ENCODE measurements at places on chromosomes 4 and X.

GRCh38 chr4:22667332-22667940 is 25.3 kb upstream of the GBA3 start:
- no peak for DNase-seq

DNA sequence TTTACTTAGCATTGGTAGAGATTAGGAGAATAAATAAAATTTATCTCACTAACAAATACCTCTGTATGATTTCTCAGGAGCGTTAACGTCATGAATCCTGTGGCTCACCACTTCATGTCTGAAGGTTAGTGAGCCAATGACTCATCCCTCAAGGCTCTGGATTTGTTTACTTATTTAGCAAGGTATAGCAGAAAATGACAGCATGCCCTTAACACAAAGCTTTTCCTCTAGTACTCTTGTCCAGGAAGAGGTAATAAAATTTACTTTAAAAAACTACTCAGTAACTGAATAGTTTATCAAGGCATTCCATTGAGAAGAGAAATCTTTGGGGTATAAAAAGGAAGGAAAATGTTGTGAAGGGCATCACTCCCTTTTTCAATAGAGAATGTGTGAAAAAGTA is 823.8 kb downstream of the CCSER1 start:
- DNase-seq: no peak

DNA sequence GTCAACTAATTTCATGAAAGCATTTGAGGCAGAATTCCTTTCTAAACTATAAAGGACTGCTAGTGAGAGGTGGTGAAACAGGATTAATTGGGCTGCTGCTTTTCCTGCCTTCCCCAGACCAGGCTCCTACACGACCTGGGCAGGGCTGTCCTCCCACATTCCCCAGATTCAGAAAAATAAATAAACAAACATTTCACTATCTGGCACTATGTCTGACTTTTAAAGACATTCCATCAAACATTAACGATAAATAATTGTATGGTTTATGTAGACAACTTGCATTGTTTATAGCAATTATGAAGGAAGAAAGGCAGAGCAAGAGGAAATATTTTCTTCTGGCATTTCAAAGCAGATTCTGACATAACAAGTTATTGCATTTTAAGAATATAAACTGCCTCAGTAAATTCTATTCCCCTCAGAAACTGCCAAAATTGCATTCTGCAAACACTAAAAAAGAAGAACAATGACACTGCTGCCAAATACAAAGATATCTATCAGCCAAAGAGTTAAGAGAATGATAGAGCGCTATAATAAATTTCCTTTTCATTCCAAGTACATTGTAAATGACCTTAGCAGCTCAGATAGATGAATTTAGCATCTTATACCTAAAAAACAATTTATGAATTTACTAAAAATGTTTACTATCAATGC is 214.7 kb upstream of the INTU start:
- DNase-seq: no peak

DNA sequence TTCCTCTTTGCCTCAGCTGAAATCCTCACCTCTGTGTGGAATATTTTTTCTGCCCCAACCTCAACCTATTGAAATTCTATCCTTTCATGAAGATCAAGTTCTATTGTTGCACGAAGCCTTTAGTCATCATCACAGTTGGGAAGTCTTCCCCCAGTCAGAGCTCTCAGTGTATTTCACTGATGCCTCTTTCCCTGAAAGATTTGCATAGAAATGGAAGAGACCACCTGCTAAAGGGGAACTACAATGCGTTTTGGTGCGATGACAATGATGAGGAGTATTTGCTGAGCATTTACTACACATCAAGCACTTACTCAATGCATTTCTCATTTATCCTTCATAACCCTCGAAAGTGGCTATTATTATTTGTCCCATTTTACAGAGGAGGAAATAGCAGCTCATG is 151.2 kb upstream of the KLF3 start:
- DNase-seq: no peak

DNA sequence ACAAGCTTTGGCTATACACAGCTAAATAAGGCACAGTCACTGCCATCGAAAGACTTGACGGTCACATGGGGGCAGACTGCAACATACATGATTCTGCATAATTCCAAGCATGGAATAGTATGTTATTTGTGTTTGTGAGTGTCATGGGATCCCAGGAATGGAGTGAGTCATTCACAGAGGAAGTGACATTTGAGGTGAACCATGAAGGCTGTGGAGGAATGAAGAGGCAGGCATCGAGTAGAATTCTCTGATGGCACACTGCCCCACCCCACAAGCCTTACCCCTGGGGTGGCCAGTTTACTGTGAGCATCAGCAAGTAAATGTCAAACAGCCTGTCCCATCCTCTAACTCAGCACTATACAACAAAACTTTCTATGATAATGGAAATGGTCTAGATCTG is 619.7 kb downstream of the MID1IP1 start:
- DNase-seq: no peak

DNA sequence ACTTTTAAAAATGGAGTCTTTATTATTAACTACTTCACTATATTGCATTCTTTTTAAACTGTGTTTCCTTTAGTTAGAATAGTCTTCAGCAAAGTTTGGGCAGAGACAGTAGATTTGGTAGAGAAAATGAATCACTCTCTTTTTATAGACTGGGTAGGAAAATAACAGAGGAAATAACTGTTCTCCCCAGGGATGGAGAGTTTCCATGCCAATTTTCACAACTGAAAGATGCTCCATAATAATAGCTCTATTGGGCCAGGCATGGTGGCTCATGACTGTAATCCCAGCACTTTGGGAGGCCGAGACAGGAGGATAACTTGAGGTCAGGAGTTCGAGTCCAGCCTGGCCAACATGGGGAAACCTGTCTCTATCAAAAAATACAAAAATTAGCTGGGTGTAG is 13.1 kb downstream of the HSD17B13 start:
- DNase-seq: peak; percentile 21

- peak; percentile 12 for DNase-seq
Measured at GRCh38 chr4:154497889-154498288, 6.3 kb upstream of the DCHS2 start.

- no peak for DNase-seq
Measured at GRCh38 chr4:70687392-70687791, 940 bp upstream of the UTP3 start.

DNA sequence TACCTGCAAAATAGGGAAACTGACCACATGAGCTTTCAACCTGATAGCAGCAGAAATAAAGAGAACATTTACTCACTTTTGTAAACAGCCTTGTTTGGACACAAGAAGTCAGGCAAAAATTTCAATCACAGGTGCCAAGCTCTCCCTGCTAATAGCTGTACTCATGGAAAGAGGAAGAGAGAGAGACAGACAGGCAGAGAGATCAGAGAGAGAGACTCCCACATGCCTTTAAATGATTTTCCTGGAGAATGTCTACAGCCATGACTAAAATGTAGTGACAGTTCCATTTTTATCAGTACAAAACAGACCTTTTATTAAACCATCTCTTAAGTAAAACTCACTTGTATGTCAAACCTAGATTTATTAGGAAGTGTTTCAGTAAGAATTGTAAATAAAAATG is 752.9 kb downstream of the TRAM1L1 start:
- no peak for DNase-seq

GRCh38 chr4:132132433-132132832 is 1016.7 kb upstream of the PCDH10 start:
- DNase-seq: no peak

DNA sequence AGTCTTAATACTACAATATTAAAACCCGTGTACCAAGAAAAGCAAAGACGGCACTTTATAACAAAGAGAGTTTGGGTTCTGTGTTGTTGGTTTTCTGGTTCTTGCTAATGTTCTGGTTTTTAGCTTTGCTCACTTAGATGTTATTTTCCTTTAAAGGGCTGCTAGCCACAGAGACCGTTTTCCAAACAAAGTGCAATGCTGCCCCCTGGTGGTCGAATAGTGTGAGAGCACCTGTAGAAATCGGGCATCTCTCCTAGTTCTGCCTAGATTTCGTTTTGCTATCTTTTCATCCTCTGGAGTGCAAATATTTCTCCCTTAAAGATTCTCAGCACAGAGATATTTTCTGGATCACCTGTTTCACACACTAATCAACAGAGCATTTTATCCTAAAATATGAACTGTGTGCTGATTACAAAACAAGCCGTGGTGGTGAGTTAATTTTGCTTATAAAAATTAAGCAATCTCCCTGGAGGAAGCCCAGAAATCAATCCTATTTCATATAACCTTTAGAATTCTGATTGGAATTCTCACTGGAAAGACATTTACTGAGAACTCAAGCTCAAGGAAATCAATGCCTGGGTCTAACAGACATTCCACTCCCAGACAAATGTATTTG is 334.5 kb upstream of the NOCT start:
- peak; percentile 44 for DNase-seq

DNA sequence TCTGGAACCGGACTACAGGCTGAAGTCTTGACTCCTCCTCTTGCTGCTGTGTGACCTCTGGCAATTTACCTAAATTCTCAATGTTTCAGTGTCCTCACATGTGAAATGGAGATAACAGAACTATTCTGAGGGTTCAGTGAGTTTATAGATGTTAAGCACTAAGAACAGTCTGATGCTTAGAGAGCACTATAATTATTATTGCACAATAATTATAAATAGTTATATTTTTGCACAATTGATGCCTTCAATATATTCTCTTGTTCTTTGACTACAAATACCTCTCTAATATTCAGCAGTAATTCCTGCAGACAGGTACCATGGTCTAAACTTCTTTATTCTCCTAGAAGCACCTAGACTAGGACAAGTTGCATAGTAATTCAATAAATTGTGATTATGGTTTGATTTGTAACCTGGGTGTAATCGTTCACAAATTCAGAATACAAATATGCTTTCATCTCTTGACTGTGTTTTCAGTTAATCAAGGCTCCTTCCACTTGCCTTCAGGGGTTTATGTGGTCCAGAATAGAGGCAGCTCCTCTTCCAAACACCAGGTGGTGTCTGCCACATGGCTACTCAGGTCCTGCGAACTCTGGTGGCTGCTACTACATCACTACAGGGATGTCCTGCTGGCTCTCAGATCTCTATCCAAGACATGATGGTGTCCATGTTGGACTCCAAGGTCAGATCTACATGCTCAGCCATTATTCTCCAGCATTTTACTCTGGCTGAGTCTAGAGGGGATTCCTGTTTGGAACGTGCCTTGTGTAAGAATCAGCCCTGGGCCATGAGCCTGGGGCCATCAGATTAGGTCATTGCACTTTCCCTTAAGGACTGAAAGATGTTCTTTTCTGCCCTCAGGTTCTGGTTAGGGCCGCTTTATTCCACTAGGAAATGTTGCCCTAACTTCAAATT is 103.4 kb downstream of the QRFPR start:
- DNase-seq: no peak

- DNase-seq: no peak
Measured at GRCh38 chr4:7906171-7906701, 33.4 kb downstream of the AFAP1 start.

DNA sequence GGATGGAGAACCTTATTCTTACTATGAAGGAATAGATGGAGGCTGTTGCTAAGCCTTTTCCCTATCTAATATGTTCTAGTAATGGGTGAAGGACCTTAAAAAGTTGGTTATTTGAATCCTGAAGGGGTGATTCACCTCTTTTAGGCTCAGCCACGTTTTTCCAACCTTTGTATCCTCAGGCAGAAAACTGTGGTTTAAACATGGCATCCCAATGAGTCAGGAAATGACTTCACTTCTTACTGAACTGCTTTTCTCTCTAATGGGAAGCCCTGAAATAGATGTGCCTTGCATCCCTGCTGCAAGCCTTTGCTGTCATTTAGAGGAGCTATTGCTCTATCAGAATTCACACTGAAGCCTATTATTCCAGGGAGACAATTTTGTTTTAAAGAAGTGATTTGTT is 191.0 kb upstream of the ARX start:
- DNase-seq: peak; percentile 6

DNA sequence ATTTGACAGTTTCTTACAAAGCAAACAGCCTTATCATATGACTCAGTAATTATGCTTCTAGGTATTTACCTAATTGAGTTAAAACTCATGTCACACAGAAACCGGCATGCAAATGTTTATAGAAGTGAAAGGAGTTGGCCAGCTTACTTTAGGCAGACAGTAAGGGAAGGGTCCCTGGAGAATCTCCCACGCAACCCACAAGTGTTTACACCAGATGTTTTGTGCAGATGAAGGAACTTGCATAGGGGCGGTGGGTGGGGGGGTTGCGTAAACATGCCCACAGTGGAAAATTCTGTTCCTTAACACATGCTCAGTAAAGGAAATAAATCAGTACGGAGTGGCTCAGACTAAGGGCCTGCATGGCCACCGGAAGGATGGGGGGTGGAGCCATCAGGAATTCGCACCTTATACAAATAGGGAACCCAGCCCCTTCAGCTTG is 330.5 kb upstream of the AADAT start:
- peak; percentile 60 for DNase-seq

- no peak for DNase-seq
Measured at GRCh38 chr4:19346636-19347035, 905.1 kb upstream of the SLIT2 start.

DNA sequence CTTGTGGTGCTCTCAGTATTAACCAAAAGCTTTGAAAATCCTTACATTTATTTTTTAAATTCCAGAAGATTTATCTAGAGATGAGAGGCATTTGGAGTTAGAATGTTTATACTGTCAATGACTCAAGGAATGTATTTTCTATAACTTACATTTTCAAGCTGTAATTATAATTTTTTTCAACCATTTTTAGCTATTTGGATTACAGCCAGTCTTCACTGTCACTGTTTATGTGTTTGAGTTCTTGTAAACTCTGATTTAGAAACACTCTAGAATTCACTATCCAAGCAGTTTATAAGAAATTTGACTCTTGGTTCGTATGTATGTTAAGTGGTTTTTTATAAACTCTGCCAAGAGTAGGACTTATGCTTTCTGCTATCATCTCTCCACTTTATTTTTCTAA is 36.7 kb upstream of the GUCY1A1 start:
- DNase-seq: peak; percentile 64

DNA sequence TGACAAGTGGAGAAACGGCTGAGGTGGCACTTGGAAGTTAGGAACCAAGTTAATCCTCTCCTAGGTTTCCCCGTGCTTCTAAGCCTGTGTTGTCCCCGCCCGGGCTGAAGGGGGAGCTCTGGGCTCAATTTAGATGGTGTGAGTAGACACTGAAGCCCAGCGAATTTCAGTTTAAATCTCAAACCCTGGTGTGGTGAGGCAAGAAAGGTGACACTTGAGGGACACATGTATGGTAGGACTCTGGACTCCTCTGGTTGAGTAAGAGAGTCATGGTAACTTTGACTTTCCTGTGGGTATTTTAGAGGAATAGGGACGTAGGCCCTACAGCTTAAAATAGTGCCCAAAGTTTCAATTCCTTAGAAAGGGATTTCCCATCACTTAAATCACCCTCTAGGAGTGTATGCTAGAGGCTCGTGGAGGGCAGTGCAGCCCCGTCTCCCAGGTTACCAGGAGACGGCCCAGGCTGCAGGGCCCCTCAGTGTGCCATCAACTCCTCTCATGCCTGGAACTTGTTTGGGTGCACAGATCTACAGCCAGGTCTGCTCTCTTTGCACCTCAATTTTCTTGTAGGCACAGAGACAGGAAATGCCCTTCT is 24.0 kb downstream of the HAND2 start:
- DNase-seq: no peak

All from fibroblast of skin of left biceps (primary cell).